NCI-H146 (cell line): ENCODE measurements at places on chromosomes 1 and 21.

- DNase-seq, result no peak
Measured at GRCh38 chr1:24551290-24551959, 4.5 kb upstream of the NCMAP start.

GRCh38 chr21:41740604-41741252 is 26.1 kb downstream of the RIPK4 start:
- no peak for DNase-seq

DNA sequence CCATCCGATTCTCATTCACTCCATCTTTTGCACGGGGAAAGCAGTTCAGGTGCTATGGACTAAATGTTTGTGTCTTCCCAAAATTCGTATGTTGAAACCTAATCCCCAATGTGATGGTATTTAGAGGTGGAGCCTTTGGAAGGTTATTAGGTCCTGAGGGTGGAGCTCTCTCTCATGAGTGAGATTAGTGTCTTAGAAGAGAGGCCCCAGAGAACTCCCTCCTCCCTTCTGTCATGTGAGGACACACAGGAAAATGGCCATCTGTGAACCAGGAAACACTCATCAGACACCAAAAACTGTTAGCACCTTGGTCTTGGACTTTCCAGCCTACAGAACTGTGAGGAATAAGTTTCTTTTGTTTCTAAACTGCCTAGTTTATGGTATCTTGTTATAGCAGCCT is 15.8 kb upstream of the CCDC190 start:
- DNase-seq, result no peak

GRCh38 chr1:229637746-229638145 is 11.7 kb downstream of the URB2 start:
- no peak for DNase-seq

- DNase-seq, result no peak
Measured at GRCh38 chr1:63116016-63116415, 206.4 kb upstream of the FOXD3 start.

DNA sequence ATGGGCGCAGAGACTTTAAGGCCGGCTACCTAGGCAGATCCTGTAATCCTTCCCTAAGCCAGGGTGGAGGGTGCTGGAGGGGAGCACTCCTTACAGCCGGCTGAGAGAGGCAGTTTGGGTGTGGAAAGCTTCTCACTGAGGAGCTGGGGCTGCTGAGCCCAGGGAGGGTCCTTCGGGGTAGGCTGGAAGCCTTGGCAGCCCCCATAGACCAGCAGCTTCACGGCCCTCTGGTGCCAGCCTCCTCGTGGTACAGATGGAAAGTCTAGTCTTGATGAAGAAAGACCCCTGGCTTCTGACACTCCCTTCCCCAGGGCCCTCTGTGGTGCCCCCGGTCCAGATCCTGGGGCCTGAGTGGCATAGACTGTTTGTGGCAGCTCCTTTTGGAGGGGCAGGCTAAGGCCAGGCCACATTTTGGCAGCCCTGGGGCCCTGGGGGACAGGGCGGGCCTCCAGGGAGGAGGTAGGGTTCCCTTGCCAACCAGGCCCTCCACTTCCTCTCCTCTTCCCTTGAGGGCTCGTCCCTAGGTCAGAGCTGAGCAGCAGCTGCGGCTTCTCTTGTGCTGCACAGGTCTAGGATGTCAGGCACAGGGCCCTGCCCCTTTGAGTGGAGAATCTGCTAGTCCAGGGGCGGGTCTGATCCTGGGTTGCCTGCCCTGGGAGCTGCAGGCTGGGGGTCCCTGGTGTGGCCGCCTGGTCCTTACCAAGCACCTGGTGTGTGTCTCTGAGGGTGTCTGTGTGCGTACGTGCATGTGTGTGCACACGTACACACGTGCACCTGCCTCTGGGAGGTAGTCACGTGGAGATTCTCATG is 4.8 kb downstream of the AMPD2 start:
- no peak for DNase-seq

- DNase-seq, result no peak
Measured at GRCh38 chr1:53576381-53576801, 117.2 kb downstream of the DMRTB1 start.

DNA sequence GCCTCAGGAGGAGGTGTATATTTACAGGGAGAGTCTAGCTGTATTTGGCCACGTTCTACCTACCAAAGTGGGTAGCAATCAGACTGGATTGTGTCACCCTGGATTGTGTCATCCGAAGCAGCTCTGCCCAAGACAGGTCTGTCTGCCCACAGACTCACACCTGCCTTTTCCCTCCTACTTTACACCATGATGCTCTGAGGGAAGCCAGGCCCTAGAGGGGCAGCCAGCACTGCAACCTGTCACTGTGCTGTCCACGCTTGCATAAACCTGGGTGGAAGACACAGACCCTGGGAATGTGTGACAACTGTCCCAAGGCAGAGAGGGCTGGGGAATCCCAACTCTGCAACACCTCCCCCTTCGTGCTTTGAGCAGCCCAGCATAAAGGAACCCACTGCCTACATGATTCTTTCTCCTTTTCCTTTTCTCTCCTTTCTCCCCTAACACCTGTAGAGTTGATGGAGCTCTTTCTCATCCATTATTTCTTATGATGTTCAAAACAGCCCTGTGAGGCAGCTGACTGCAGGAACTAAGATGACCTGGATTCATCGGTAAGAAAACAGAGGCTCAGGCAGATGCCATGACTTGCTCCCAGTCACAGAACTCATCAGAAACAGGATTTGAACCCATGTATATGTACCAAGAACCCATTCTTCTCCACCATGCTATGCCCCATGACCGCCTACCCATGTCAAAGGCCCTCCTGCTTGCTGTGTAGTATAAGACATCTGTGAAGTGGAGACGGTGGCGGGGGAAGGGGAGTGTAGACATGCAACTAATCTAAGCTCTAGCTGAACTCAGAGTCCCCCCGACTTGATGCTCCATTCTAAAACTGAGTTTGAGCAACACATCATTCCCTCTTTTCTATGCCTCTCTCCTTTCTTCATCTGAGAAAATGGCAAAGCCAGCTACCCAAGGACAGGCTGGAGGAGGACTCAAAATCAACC is 55.9 kb downstream of the ITPKB start:
- DNase-seq, result peak; percentile 12

GRCh38 chr1:11576109-11576875 is 77.9 kb downstream of the FBXO2 start:
- no peak for DNase-seq

DNA sequence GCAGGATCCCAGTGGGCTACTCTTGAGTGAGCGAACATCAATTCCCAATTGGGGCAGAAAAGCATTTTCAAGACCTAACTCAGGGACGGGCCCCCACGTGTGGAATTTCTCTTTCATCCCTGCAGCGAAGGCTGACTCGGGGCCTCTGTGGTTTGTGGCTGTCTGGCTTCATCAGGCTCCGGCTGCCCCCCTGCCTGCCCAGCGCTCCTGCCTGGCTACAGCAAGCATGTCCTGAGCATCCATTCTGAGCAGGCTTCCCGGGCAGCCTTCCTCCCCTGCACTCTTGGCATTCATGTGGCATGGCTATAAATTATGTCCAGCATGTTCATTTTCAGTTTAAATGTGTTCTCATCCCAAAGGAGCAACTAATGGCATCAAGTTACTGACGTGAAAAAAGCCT is 588.1 kb downstream of the KIF26B start:
- DNase-seq, result no peak

DNA sequence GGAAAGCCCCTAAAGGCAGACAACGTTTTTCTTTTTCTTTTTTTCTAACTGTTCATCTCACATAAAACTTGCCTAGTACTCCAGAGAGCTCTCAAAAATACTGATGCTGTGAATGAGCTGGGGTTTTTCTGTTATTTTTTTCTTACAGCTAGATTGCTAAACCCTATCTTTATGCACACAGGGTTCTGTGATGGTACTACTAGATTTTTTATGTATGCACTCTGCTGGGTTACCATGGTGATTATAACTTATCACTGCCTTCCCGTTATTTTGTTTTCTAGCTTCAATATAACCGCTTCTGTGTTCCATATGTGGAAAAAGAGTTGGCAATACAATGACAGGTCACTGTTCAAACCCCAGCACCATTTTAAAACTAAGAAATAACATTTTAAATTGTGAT is 43.7 kb upstream of the KCNK1 start:
- no peak for DNase-seq

GRCh38 chr1:179079113-179079761 is 2.6 kb upstream of the TOR3A start:
- peak; percentile 60 for DNase-seq

DNA sequence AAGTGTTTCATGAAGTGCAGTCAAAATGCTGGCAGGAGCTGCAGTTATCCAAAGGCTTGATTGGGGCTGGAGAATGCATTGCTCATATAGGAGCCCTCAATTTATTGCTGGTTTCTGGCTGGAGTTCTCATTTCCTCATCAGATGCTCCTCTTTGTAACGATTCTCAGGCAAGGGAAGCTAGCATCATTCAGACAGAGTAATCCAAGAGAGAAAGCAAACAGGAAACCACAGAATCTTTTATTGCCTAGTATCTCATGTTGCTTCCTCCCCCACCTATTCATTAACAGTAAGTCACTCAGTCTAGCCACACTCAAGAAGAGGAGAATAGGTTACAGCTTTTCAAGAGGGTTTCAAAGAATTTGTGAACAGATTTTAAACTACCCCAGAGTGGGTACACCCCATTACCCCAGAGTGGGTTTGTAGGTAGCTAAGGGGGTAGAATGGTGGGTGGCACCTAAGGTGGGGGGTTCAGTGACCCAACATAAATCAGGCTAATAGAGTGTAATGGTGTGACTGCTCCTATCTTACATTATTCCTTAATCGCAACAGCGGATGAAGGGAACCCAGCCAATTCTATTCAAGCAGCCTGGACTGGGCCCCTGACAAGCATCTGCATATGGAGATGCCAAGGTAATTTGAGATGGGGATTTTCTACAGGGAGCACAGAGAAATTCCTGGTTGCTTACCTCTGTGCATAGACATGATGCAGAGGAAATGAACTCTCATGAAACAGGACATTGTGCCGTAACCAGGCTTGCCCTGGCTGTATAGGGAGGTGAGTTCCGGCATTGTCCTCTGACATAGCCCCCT is 67.1 kb downstream of the KCNJ15 start:
- DNase-seq, result no peak

DNA sequence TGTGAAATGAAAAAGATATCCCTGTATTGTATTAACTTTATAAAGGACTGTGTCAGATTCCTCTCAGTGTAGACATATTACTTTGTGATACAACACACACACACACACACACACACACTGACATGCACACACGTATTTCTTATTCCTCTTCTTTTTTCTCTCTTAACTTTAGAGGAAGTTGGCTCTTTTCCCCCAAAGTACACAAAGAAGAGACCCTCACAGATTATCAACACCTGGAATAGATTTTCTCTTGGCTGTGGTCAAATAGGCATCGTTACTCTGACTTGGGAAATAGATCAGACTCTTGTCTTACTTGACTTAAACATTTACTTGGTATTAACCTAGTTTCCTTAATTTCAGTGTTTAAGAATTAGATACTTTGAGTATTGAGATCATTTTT is 792.8 kb downstream of the ADGRL2 start:
- no peak for DNase-seq

DNA sequence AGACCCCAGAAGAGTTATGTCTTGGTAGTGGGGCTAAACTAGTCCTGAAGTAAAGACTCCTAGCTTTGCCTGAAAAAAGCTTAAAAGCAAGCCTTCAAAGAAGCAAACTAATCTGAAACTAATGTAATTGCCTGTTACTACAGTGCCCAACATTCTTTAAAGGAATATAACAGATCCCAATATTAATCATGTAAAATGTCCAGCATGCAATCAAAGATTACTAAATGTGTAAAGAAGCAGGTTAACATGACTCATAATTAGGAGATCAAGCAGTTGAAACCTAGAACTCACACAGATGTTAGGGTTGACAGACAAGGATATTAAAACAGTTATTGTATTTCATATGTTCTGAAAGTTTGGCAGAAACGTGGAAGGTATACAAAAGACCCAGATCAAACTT is 17.8 kb downstream of the DYRK1A start:
- no peak for DNase-seq

DNA sequence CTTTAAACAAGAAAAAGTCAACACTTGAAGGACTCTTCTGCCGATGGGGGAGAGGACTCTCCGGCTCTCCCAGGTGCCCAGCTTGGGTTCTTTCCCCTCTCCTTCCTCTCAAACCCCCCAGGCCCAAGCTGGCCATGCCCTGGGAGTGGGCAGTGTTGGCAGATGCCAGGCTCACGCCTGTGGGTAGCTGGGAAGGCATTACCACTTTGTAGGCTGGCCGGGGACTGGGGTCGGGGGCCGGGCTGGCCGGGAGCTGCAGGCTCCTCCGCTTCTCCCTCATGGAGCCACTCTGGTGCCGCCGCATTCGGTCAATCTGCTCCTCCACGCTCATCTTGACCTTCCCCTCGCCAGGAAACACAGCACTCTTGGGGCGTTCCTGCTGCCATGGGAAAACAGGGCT is 16.4 kb upstream of the GOLT1A start:
- DNase-seq, result no peak

- DNase-seq, result no peak
Measured at GRCh38 chr1:206472024-206472423, 1.7 kb downstream of the IKBKE start.

DNA sequence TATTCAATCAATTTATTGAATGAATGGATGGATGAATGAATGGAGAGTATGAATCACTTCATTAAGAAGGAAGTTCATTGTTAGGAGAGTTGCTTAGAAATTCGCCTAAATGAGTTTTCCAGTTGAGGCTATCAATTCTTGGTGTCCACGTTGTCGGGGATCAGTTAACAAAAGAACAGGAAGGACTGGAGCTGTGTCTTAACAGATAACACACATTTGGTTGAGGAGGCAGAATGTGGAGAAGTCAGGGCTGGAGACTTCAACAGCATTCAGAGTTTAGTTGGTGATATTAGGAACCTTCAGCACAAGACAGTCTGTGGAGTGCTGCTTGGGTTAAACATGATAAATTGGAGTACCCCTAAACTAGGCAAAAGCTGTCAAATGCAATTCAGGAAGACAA is 33.7 kb downstream of the ZBTB18 start:
- DNase-seq, result no peak

DNA sequence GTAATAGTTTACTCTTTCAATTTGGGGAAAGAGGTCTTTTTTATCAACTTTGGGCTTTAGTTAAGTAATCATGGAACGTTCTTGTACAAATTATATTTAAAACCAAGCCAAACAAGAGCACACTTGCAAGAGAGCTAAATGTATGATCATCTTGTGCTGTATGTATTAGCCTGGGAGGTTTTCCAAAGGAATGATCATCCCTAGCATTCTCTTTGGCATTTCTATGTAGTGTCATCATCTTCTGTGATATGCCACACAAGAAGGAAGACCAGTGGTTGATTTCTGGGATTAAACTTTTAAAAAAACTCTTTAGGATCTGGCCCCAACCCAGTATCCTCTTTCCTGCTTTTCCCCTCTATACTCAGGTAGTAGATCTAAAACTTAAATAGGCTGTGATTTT is 38.4 kb upstream of the KCNQ4 start:
- no peak for DNase-seq
